RWPE1 (cell line): ENCODE measurements at places on chromosomes 6 and 20.

DNA sequence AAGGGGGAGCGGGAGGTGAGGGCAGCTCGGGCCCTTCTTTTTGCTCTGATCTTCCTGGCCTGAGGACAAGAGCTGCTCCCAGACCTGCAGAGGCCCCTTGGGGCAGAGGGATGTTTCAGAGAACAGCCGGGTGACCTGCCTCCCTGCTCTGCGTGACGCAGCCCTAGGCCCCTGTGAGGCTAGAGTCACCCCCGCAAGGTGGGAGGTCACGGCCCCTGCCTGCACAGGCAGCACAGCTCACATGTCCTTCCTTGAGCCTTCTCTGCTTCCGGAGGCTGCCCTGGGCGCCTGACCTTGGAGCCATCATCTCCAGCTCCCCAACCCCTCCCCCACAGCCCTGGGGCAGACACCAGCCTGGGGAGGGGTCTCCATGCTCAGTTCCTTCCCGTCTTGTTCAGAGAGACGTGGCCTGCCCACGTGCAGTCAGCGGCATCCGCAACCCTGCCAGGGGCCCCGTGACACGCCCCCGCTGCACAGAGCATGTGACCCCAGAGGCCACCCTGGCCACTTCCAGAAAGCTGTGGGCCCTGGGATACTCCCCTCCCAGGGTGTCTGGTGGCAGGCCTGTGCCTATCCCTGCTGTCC is at the start of gene BIRC7:
Gene BIRC7 (plus strand): TSS at position 507 of the 585 bp plus-strand sequence. CDS start 192 bp downstream, outside the sequence.
- no peak for DNase-seq

DNA sequence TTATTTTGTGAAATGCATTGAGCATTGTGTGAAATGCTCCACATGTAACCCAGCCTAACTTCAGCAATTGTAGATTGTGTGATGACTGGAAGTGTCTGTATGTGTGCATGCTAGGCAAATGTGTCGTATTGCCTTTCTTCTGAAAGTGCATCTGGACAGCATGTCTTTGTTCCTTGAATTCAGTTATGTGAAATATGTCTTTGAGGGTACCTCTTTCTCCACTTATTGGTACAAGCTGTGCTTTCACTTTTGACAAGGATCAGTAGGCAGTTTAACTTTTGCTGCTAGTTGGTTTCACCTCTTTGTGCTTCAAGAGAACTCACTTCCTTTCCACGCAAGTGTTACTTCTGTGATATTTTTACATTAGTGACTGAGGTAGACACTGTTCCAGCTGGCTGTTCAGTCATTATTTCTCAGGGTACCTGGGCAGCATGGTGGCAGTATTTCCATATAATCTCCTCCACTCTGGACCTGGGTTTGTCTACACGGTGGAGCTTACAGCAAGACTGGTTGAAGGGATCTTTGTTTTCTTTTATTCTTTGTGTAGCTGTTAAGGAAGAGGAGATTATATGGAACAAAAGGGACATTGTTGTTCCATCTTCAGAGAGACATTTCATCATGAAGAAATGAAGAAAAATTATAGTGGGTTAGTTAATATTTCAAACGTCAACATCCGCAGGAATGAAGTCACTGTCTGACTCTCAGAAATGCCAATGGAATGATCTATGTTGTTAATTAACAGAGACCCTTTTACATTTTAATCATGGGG is 175.4 kb downstream of the UTRN start:
- DNase-seq, result no peak

- DNase-seq, result no peak
Measured at GRCh38 chr20:36836591-36837269, 39.2 kb upstream of the TLDC2 start.

- no peak for DNase-seq
Measured at GRCh38 chr6:31423550-31423949, 20.2 kb downstream of the MICA start.

GRCh38 chr6:76810286-76810685 is 653.0 kb downstream of the HTR1B start:
- DNase-seq, result no peak

DNA sequence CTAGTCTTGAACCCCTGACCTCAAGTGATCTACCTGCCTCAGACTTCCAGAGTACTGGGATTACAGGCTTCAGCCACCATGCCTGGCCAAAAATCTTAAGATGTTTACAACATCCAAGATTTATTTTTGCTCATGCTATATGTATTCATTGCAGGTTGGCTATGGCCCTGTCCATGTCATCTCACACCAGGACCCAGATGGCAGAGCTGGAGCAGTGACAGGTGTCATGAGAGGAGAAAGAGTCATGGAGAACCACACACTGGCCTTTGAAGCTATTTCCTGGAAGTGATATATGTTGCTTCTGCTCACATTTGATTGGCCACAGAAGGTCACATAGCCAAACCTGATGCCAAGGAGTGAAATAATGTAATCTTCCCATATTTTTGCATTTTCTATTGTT is 13.8 kb upstream of the DDR1 start:
- DNase-seq, result no peak
